ENCODE measurements at places on chromosomes 2 and 18.

GRCh38 chr2:120221616-120222015 is 1.6 kb downstream of the TMEM185B start:
- DNase-seq, result no peak

- peak; percentile 70 for DNase-seq
Measured at GRCh38 chr2:162073888-162074631, at the start of gene DPP4. Gene DPP4, minus strand, starts transcription at chr2:162074215. Its CDS starts 234 bp downstream, at chr2:162073981.

DNA sequence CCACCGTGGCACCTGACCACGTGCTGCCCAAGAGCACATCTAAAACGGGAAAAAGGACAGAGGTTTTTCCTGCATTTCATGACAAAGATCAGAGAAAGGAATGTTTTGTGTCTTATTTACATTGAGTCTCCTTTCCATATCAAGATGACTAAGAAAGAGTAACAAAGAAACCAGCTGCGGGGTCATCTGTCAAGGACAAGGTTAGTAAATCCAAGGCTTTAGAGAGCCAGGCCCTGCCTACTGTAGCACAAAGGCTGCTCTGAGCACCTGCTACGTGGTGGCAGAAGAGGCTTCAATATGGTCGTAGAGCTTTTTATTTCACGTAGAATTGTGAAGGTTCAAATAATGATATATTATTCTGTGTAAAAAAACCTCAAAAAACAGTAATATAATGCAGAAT is 51.0 kb downstream of the PRELID3A start:
- no peak for DNase-seq

DNA sequence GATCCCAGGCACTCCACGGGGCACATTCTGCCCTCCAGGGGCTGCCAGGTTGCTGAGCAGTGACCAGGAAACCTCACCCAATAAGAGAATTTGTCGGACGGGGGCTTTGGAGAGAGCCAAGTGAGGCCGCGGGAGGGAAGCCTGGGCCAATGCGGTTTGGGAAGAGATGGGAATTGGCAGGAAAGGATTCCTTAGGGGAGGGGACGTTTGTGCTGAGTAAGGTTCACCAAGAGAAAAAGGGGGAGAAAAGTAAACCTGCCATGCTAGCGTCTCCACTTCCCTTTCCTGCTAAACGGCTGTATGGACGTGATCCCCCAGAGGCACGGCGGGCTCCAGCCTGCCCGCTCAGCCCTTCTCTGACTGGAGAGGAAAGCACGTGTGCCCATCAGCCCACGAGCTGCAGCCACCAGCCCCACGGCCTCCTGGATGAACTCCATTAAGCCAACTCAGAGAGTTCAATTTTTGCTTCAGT is 194.4 kb upstream of the ID2 start:
- DNase-seq, result no peak

GRCh38 chr2:108586116-108586515 is 51.8 kb downstream of the LIMS1 start:
- no peak for DNase-seq

DNA sequence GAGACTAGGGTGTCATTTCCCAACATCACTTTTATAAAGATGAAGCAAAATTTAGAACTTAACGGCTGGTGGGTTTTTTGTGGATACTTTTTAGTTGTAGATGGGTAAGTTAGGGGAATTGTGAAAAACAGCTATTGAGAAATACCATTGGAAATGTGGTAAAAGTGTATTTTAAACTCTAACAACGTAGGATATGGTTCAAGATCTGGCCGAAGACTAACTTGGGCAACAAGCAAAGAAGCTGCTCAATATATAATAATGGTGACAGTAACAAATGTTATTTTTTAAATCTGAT is 1.6 kb downstream of the DNAH7 start:
- no peak for DNase-seq

- DNase-seq, result no peak
Measured at GRCh38 chr2:39135690-39136259, 14.9 kb upstream of the SOS1 start.

DNA sequence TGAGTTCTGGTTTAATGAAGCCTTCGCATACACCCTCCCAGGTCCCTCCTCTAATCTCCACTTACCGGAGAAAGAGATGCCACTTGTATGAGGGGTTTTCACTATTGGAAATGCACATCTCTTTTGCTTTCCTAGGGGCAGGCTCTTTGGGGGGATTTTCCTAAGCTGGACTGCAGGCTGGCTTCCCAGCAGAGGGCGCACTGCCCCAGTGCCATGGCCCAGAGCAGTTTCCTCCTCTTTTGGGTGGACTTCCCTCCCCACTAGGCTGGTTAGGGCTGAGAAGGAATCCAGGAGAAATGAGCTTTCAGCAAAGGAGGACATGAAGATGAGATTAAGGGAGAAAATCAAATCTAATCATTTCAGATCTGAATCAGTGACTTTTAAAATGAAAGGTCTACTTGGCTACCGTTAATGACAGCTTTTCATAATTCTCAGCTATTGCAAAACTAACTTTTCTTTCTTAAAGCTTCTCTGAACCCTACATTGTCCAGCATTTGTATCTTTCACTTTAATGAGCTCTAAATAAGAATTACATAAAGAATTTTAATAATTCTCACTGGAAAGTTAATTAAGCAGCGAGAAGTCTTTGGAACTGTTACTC is 784.1 kb upstream of the FANCL start:
- DNase-seq, result peak; percentile 12

DNA sequence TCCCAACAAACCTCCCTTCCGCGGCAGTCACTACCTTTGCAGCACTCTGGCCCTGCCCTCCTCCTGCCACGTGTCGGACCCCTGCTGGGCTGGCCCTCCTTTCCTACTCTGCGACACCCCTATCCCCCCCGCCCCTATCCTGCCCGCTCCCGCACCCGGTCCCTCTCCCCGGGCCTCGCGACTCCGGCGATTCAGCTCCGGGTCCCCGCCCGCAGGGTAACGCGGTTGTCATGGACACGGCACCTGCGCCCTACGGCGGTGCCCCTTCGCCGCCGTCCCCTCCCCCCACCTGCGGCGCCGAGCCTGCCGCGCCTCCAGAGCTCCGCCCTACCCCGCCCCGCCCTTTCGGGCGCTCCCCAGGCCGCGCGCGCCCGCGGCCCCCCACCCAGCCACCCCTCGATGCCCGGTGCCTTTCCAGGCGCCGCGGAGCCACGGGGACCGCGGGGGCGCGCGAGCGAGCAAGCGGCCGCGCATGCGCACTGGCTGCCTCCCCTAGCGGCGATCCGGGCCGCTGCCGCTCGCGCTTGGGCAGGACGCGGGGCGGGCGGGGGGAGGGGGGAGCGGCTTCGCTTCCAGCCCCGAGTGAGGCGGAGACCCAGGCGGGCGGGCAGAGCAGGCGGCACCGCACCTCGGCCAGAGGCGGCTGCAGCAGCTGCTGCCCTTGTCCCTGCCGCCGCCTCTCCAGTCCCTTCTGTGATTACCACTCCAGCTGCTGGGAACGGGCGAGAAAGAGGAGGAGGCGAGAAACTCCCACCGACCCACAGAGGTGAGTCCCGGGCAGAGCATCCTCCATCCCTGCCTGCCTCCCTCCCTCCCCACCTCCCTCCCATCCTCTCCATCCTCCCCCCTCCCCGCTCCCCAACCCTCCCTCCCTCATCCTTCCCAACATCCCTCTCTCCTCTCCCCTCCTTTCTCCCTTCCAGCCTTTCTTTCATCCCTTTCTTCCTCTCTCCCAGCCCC is at the start of gene CTNNA2:
TSS of gene CTNNA2 (plus strand) at position 610 of the 960 bp plus-strand sequence.
- DNase-seq, result peak; percentile 79

DNA sequence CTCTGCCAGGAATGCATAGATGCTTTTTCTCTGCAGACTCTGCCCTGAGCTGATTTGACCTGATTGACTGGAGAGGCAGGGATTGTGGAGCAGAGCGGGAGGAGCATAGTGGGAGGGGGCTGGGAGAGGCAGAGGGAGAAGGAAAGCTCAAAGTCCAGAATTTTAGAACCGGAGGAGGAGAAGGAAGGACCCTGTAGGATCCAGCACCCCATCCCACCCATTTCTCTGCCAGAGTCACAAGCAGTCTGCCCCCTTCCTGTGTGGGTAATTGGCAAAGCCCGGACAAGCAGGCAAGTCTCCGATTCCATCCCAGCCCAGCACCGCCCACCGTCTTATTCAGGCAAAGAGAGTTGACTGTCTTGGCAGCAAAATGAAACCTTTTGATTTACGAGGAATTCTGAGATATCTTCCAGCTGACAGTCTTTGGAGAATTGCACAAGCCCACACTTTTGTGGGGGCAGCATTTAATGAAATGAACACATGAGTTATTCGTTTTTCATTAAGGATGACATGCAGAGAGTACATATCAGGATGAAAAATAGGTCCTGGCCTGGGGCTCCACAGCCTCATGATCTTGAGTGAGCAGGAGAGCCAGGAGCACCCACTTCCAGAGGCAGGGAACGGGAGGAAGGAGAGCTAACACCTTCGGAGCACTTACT is 103.1 kb downstream of the MCFD2 start:
- peak; percentile 79 for DNase-seq

DNA sequence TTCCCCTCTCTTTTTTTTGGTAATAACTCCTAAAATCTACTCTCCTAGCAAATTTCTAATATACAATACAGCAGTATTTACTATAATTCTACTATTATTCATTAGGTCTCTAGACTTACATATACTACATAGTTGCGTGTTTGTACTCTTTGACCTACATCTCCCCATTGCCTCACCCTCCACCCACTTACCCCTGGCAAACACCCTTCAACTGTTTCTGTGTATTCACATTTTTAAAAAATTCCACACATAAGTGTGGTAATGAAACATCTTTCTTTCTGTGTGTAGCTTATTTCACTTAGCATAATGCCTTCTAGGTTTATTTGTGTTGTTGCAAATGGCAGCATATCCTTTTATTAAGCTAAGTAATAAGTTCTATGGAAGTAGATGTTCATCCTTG is 336.0 kb downstream of the CCDC85A start:
- DNase-seq, result no peak

DNA sequence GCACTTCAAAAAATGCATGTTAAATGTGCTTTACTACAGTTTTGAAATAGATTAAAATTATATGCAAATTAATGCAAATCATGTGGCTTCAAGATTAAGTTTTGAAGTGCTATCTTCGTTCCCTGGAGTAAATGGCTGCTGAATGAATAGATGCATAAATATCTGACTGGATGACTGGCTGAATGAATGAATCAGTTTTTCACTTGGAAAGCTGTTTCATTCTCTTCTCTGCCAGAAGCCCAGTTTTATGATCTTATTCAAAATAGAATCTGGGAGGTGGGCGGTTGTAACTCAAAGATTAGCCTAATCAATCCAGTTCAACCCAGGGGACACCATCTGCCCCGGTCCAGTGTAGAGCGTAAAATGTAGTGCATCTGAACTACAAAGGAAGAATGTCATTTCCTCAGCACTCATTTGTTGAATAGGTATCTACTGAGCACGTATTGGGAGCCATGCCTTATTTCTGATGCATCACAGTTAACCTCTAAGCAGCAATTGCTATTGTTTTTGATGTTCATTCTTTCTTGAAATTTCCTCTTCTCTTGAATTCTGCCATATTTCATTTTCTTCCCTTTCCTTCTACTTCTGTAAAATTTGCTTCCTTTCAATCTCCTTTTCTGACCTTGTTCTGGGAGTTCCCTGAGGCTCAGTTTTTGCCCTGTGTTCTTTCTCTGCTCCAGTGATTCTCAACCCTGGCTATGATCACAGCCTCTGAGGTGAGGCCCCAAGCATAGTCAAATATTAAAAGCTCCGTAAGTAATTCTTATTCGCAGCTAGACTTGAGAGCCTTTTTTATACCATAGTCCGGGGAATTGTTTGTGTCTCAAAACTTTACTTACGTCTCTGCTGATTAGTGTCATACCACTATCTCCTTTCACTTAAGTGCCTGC is 282.7 kb downstream of the PARD3B start:
- no peak for DNase-seq

DNA sequence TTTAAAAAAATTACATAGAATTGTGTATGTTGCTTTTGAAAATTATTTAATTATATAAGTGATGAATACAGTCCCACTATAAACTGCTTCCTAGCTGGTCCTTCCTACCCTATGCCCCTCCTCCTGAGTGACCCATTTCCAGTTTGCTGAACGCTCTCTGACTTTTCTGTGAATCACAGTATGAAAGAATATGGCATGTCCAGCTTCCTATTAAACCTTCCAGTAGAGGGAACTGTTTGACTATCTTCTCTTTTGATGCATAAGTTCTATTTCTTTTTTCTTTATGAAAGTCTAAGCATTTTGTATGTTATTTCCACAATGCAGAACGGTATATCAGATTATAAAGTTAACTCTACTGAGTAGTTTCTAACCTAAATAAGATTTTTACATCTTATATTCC is 41.3 kb downstream of the PSMG2 start:
- DNase-seq, result peak; percentile 70

DNA sequence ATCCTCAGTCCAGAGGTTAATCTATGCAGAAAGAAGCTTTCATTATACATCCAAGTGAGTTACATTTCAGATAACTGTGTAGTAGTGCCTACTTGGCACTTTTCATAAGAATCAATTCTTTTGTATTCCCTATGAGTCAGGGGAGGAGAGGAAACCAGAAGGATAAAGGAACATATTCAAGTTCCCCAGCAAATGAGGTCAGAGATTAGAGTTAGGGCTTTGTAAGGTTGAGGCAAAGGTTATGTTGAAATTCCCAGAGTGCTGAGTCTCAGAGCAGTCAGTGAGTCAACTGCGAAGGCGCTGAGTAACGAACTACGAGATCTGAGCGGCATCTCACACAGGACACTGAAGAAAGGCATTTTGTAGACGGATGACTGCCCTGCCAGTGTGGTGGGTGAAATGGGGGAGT is 25.1 kb upstream of the ME2 start:
- no peak for DNase-seq

DNA sequence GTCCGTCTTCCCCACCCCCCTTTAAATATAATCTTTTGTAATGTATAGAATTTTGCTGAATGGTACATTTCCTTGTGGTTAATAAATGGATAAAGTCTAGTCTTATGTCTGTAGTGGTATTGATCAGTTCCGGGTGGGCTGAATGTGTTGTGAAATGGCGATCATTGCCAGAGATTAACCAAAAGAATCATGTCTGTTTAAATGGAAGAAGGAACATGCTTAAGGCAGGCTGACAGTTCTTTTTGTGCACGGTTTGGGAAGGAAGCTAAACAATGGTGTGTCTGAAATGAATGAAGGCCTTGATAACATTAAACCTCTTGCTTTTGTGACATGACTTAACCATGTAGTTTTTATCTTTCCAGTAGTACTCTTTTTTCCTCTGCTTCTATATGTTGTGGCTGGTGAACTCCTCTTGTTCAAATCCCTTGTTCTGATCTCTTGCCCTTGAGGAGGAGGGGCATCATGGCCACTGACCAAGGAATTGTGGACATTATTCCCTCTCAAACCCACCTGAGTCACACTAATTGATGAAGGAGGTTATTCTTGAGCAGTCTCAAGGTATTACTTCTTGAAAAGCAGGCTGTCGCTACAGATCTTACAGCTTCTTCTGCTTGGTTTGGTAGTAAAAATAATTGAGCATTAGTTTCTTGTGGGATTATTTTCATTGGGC is 1.7 kb downstream of the ACVR2A start:
- no peak for DNase-seq

GRCh38 chr2:64624862-64625261 is 28.9 kb downstream of the SERTAD2 start:
- DNase-seq, result no peak

DNA sequence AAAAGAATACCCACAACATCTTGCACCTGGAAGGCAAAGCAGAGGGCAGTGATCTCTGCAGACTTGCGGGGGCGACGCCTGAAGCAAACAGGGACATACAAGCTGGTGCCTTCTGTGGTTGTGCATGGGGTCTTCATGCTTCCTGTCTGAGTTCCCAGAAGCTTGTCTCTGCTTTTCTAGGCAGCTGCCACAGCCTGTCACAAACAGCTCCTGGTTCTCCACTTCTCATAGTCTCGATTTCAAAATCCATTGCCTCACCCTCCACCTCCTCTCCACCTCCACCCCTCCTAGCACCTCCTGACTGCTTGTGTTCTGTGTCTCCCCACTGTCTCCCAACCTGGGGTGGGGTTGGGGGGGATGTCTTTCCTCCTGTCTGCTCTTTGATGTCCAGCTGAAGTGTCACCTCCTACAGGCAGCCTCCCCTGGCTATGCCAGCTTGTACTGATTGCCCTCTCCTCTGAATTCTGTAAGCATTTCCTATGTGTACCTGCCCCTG is 1.7 kb upstream of the PROC start:
- DNase-seq, result no peak
